NCI-H2171 (cell line): ENCODE measurements at places on chromosomes 6 and 20.

DNA sequence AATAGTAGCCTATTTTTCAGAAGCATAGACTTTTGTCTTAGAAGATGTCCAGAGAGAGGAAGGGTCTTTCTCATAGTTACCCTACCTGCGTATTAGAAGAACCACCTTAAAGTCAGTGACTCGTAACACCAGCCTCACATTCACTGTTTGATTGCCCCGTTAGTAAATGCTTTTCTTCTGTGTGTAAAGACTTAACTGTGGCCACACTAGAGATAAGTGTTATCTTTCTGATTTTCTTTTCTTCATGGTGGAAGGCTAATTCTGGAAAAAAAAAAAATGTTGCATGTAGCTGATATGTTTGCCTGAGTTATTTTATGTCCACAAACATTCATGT is 83.9 kb downstream of the SAMD3 start:
- no peak for DNase-seq

DNA sequence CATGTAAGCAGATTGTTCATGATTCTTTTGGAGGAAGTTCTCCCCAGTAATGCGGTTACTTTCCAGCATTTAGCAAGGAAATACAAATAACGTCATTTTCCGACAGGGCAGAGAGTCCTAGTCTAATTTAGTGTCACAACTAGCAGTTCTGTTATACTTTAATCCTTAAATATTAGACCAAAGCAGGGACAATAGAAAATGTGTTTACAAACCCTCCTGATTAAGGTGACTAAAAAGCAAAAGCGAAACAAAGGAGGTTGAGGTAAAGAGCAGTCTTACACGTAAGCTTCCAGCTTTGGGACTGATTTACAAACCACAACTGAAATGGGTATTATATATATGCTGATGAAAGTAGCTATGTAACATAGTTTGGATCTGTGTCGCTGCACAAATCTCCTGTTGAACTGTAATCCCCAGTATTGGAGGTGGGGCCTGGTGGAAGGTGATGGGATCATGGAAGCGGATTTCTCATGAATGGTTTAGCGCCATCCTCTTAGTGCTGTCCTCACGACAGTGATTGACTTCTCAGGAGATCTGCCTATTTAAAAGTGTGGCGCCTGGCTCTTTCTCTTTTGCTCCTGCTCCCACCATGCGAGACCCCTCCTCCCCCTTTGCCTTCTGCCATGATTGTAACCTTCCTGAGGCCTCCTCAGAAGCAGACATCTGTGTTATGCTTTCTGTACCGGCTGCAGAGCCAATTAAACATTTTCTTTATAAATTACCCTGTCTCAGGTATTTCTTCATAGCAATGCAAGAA is 81.9 kb downstream of the PLCB1 start:
- DNase-seq = no peak

DNA sequence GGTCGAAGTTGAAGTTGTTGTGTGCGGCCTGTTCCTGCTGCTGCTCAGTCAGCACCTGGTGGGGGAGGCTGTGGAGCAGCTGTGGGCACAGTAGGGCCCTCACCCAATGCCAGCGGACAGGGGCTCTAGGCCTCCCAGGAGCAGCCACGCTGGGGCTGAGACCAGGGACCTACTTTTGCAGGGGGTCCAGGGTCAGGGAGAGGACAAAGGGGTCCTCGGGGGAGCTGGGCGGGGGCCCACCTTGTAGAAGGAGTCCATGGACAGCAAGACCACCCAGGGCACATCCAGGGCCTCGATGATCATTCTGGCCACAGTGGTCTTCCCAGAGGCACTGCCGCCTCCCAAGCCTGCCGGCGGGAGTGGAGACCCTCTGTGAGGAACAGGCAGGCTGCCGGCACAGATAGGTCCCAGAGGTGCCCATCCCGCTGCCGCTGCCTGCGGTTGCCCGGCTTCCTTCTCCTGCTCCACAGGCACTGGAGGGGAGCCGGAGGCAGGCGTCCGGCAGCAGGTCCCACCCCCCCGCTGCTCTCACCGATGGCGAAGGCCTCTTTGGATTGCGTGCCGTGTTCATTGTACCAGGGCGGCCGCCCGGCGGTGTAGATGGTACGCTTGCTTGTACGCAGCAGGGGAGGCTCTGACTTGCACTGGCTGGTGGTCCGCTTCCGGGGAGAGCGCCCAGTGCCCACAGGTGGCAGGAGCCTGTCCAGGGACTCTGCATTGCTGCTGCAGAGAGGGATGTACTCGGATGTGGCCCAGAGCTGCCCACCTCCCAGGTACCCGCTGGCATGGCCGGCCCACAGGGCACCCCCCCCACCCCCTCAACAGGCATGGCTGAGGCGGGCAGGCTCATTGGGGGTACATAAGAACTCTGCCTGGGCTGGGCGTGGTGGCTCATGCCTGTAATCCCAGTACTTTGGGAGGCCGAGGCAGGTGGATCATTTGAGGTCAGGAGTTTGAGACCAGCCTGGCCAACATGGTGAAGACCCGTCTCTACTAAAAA is 10.0 kb downstream of the UCKL1 start:
- DNase-seq = no peak

DNA sequence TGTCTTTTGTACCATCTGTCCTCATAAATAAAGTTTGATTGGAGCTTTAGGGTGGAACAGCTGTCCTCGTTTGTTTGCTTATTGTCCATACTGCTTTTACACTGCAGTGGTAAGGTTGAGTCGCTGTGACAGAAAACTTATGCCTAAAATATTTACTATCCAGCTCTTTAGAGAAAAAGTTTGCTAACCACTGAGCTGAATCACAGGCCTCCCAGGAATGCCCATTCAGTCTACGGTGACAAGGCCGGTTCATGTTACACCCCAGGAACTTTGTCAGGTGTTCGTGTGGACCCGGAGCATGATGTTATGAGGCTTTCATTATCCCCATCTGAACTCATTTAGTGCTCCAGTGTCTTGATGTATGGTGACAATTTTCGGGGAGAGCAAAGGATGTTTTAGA is 401.1 kb downstream of the SAMD5 start:
- no peak for DNase-seq

- DNase-seq = no peak
These were observed 18.6 kb upstream of the NT5E start for GRCh38 chr6:85431271-85431670.

DNA sequence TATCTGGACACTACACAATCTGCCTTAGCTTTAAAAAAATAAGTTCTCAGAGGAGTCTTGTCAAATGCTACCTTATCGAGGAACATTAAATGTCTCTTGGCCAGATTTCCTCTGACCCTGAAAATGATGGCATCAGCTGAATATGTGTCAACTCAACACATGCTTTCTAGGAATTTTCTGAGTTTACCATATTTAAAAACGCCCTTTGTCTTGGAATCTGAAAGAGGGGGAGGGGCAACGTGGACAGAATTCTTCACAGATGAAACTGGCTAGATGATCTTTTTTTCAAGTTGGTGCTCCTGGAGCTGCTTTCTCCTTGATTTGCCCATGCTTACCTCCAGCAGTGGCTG is 5.1 kb downstream of the SOX4 start:
- no peak for DNase-seq

DNA sequence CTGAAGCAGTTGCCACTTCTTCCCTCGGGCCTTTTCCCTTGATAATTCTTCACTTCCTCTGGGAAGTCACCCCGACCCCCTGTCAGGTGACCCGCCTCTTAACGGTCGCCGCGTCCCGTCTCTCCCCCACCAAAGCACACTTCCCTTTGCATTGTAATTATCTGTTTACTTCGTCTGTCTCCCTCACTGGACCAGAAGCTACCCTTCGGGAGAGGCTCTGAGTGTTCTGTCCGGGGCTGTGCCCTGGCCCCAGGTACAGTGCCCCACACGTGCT is 771 bp upstream of the SNAI1 start:
- no peak for DNase-seq

- peak; percentile 65 for DNase-seq
These were observed 87.8 kb downstream of the GINS1 start for GRCh38 chr20:25495189-25495824.

DNA sequence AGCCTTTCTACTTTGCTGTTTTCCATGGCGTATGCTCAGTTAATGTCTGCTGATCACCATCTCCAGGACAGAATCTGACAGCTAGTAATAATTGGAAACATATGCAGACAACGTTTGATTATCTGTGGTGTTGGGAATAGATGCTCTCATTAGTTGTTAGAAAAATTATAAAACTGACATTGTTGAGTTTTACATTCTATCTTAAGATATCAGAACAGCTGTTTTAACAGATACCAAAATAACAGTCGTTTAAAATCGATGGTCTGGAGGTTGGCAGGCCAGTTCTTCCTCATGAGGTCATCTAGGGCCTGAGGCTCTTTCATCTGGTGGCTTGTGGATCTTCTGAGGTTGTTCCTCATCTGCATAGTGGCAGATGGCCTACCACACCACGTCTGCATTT is 137.6 kb downstream of the AIG1 start:
- no peak for DNase-seq

DNA sequence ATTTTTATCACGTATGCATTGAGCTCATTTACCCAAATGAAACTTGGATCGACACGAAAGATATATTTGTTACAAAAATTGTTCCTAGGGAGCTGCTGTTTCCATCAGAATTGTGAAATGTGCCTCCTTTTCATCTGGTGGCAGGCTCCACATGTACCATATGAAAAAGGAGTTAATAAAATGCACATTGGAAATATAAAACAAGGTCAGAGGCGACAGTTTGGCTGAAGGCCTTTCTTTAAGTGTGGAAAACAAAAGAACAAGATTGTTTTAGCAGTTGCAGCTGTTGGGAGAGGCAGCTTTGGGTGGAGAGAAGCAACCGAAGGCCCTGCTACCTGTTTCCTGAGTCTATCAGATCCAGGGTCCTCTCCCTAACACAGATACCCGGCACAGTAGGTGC is 334.5 kb upstream of the NT5E start:
- DNase-seq = no peak

- no peak for DNase-seq
These were observed 597 bp upstream of the HINT3 start for GRCh38 chr6:125955973-125956372.

DNA sequence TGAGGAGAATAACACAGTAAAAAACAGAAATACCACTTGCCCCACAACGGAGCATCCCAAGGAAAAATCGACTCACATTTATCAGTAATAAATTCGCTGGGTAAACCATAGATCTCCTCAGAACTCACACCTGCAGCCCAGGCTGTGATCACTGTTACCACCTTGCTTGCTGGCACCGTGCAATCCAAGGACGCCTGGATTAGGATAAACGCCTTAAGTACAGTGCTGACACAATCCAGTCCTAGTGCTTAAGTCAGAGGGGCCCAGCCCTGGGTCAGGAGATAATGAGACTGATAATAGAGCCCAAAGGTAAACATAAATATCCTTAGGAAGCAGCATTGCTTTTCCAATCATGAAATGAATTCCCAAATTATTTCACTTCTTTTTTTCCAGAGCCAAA is 62.5 kb downstream of the EPB41L2 start:
- no peak for DNase-seq

DNA sequence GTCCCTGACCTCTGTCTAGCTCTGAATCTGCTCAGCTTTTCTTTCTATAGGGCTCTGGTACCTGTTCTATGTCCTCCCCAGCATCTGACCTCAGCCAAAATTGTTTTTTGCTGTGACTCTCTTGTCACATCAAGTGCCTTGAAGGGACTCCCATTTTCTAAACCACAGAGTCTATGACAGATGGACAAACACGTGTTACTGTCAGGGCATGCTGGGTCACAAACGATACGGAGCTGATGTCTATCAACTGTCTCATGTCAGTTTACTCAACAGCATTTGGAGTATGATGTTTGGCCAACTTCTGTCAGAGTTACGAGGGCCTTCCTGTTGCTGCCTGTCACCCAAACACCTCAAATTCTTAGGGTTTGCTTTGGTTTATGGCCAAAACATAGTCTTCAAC is 20.5 kb downstream of the ID4 start:
- no peak for DNase-seq

DNA sequence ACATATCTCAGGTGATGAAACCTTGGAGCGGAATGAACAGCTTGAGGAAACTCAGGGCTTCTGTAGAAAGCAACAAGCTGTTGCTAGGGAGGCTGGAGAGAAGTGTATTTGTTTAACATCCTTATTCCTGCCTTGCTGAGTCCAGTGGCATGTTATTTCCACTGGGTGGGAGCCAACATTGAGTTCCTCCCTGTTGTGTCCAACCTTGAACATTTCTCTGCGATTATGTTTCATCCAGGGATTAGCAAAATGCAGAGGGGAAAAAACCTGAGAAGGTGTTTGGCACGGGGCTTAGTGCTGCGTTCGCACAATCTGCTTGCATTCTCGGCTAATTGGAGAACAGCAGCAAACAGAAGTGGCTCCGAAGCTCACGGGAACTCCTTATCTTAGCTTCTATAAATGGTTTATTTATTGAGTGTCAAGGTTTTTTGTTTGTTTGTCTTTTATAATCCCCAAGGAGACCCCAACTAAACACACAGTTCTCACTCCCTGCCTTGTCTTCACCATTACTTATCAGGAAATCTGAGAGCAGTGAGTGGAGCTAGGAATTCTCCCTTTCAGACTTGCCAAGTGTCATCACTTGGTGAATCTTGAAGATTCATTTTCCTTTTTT is 412.8 kb downstream of the CDC5L start:
- peak; percentile 25 for DNase-seq

GRCh38 chr20:58938078-58938477 is 43.0 kb upstream of the NELFCD start:
- no peak for DNase-seq

GRCh38 chr6:63509652-63510352 is 62.5 kb upstream of the LOC128125822 start:
- no peak for DNase-seq

DNA sequence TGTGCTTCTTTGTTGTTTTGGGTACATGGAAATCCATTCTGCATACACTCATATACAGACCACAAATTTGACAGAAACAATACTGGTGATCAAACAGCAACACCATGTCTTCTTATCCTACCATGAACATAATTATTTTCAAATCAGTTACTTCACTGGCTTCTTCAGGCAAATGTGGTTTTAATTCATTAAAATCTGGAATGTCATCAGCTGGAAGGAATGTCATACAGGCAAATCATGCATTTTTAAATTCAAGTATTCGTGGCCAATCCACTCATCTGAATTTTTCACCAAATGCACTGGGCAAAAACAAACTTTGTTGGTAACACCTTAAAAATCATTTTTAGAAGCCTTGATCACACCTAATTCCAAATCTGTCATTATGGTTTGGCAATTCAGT is 59.3 kb downstream of the KIF6 start:
- DNase-seq = no peak
